NCI-H524 treated with DMSO at 0.1 percent for 48 hours (cell line): ENCODE measurements at places on chromosomes 7 and 10.

- no peak for DNase-seq
Observed at GRCh38 chr7:9498303-9498702, 1064.9 kb downstream of the NXPH1 start.

DNA sequence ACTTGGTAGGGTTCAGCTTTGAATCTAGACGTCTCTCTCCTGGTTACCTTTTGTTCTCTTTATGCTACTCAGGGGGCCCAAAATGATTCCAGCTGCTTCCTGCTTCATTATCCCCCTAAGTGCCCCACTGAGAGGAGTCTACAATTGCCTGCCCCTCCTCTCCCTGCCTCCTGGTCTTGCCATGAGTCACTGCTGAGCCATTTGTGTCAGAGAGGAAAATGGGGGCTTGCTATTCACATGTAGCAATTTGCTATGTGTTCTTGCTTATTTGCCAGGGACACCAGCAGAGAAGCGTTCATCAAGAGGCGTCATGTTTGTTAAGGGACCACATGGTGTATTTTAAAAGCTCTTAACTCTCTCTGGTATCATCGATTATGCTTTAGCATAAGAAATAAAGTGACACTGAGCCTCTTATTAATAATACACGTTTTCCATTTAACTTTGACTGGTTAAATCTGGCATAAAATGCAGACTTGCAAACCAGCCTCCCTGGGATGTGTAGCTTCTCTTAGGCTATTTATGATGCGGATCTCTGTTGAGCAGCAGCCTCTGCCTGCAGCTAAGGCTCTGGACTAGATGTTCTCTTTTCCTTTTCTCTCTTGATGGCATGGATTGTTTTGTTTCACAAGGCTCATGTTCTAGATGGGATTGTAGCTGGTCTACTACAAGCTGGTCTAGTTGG lies 239.3 kb downstream of the AUTS2 start:
- DNase-seq = peak; percentile 70

DNA sequence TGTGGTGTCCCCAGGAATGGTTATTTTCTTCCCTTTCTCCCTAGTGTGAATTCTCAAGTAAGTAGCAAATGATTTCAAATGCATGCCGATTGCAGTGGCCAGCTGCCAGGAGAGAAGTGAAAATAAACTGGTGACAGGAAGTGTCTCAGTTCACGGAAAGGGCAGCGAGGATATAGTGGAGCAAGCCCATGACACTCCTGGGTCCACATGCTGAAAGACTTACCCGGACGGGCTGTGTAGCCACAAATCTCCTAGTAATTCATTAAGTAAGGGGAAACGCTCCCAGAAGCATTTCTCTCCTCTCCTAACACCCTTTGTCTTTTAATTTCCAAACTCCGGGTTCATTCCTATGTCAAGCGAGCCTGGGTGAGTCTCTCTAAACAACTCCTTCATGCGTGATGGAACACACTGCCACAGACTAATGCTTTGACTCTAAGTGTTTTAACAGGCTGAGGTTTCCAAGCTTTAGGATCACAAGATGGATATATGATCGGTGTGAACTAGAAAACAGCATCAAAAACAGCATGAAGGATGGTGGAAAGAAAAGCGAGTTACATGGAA lies 125.6 kb downstream of the CYP26A1 start:
- DNase-seq = no peak

GRCh38 chr10:22701132-22701826 lies 13.1 kb downstream of the PIP4K2A start:
- DNase-seq = no peak

GRCh38 chr10:43407148-43407575 lies 1.8 kb downstream of the HNRNPF start:
- no peak for DNase-seq

DNA sequence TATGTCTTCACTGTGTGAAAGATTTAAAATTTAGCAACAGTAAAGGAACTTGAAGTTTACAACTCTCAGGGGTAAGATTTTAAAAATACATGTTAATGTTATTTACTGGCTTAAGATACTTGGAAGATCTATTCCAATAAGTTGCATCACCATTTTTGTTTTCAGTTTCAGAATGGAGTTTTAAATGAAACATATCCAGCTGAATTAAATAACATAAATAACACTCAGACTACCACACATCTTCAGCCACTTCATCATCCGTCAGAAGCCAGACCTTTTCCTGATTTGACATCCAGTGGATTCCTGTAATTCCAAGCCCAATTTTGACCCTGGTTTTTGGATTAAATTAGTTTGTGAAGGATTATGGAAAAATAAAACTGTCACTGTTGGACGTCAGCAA lies 44.3 kb downstream of the AHR start:
- no peak for DNase-seq

GRCh38 chr10:73522263-73522662 lies 26.4 kb upstream of the PPP3CB start:
- no peak for DNase-seq

- no peak for DNase-seq
Observed at GRCh38 chr7:44177570-44178131, 11.6 kb downstream of the GCK start.

- DNase-seq = no peak
Observed at GRCh38 chr10:31128536-31128935, 96.9 kb upstream of the ZNF438 start.

- no peak for DNase-seq
Observed at GRCh38 chr7:107661865-107662379, 1.3 kb downstream of the SLC26A4 start.

DNA sequence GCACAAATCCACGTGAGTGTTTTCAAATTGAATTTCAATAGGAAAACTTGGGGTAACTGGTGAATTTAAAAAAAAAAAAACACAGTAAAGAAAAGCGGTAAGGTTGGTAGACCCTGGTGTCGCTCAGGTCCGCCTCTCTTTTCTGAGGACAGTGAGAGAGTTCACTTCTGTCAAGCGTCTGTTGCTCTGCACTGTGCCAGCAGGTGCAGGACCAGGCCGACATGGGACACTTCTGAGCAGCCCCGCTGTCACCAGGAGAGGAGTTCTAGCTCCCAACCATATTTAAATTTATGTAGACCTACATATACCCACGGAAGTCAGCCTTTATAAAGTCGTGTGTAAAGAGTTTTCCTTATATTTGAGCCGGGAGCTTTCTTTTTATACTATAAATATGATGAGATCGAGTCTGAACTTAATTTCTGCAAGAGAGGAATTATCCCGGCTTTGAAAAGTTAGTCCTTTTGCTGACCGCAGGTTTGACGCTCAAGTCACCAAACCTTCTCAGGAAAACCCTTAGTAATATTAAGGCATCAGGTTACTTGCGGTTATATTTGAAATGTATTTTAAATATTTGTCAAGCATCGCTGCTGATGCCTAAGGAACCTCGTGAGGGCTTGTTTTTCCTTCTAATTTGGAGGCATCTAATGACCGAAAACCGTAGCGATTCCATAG lies 531 bp downstream of the IKZF1 start:
- DNase-seq = no peak

GRCh38 chr10:79028451-79029010 lies 40.2 kb upstream of the ZMIZ1 start:
- no peak for DNase-seq

GRCh38 chr10:4353964-4354363 lies 472.0 kb upstream of the AKR1E2 start:
- DNase-seq = no peak

DNA sequence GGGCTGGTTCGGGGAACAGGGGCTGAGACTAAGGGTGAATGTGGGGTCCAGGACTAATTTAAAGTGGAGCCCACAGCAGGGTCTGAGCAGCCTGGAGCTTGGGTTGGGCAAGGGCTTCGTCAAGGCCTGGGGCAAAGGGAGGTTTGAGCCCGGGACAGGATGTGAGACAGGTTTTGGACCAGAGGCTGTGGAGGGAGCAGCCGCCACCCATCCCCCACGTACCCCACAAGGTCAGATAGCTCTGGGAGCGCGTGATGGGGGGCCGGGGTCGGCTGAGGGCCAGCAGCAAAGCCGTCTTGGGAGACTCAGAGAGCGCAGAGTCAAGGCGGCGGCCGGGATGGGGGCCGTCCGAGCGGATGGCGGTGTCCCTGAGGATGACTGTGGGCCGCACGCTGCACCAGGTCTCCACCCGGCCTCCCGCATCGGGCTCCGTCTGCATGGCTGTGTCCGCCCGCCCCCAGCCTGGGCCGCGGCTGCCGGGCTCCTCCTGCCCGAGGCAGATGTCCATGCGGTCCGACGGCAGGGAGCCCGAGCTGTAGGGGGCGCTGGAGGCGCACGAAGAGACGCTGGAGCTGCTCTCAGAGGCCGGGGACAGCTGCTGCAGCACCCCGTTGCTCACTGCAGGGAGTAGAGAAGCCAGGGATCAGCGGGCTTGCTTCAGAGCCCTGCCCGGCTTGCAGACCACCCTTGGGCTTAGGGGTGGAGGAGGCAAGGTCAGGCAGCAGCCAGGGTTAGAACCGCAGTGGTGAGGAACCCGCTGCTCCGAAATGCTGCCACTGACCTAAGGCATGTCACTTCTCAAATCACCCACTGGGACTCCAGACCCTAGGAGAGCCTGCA lies 12.1 kb downstream of the PDZD7 start:
- no peak for DNase-seq

- no peak for DNase-seq
Observed at GRCh38 chr10:91159254-91159783, 61.1 kb upstream of the PCGF5 start.

DNA sequence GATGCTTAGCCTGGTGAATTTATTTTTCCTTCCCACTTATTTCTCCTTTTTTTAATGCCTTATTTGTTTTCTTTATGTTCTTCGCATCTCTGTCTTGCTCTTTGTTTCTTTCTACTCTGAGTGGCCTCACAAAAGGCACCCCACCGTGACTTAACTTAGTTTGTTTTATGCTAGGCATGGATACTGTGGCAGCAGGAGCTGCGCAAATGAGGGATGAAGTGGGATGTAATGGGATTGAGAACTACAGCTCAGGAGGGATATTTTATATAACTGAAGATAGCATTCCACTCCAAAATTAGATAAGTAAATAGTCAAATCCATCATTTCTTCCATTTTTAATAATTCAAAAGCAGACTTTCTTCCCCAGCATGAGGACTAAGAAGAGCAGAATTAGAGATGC lies 1.7 kb upstream of the CACNA2D1 start:
- DNase-seq = no peak

GRCh38 chr10:19815731-19816410 lies 361 bp upstream of the PLXDC2 start:
- DNase-seq = peak; percentile 8

GRCh38 chr7:92276460-92276864 lies 30.7 kb downstream of the ANKIB1 start:
- no peak for DNase-seq

GRCh38 chr7:29139191-29139590 lies 7.1 kb downstream of the CPVL start:
- no peak for DNase-seq

DNA sequence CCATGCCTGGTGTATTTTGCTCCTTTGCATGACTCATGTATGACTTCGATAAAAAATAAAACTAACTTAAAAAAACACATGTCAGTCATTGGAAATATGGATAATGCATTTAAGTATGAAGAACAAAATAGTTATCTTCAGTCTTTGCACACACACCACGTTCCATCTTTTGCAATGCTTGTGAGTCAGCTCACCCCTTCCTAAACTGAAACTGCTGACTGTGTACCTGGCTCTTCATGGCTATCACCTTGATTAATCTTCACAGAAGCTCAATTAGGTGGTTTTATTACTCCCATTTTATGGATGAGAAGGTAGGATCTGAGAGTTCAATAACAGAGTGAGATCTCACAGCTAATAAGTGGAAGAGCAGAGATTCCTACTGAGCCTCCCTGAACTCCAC lies 79.5 kb downstream of the CARD11 start:
- no peak for DNase-seq

- DNase-seq = no peak
Observed at GRCh38 chr7:125664625-125665024, 735.0 kb upstream of the POT1 start.

DNA sequence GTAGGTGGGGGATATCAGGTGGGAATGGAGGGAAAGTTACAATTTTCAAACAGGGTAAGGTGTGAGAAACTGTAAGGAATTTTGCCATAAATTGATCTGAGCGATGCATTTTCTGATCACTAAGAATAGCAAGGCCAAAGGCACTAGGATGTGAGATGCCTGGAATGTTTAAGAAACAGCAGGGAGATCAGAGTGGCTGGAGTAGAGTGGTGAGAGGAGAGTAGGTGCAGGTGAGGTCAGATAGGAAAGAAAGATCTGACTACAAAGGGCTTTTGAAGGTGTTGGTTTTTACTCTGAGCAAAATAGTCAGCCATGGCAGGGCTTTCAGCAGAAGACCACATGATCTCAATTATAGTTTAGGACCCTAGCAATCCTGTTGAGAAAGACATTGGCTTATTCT lies 55.0 kb downstream of the HDAC9 start:
- no peak for DNase-seq

GRCh38 chr10:1360558-1361164 lies 304.5 kb downstream of the WDR37 start:
- DNase-seq = no peak

DNA sequence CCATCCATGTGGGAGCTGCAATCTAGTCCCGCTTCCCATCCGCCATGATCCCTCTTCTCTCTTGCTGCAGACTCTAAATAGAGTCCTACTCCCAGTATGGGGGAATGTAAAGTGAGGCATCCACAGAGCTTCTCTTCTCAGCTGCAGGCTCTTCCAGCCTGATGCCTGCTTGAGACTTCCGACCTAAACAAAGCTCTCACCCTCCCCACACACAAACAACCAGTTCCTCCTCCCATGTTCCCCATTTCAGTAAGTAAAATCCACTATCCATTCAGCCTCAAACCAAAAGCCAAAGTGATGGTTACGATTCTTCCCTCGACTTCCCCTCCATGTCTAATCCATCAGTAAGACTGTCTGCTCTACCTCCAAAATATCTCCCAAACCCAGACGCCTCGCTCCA lies 108.2 kb upstream of the NFE2L3 start:
- DNase-seq = no peak

DNA sequence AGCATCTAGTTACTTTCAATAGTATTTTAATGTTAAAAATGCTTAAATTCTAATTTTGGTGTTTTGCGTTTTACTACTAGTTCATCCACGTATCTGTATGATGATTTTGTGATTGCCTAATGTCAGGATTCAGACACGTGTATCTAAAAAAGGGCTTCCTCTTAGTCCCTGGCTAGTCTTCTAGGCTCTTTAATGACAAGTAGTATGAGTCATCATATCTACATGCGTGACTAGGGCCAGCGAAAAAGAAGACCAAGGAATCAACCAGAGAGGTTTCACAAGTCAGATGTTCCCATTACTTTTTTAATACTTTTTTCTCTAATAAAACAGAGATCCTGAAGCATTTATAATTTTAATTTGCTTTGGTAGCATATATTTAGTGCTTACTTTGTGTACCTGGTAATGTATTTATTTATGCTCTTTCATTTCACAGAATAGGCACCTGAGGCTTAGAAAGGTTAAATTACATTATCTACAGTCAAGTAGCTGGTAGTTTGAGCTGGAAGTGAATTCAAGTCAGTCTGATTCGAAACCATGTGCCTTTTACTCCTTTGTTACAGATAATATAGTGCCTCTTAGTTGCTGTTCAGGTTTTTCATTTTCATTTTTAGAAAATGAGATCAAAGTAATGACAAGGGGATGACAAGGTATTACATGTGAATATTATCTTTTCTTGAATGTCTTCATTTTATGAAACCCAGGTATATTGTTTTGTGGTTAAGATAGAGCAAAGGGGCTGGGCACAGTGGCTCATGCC lies 140.3 kb downstream of the FOXP2 start:
- DNase-seq = no peak
